Right atrium auricular region (tissue), 2 donors: ENCODE measurements at places on chromosomes 5 and 9. TPM values are rescaled to one million over a fixed set of nuclear protein-coding genes. Genes with fewer than 3 reads are reported as not detected.

Gene INSYN2B
- total RNA-seq = not detected

Gene TMEM252
- total RNA-seq = not detected

Gene LIFR
- 38.9 TPM for total RNA-seq

Gene EIF4EBP3
- 16.8 TPM for total RNA-seq

DNA sequence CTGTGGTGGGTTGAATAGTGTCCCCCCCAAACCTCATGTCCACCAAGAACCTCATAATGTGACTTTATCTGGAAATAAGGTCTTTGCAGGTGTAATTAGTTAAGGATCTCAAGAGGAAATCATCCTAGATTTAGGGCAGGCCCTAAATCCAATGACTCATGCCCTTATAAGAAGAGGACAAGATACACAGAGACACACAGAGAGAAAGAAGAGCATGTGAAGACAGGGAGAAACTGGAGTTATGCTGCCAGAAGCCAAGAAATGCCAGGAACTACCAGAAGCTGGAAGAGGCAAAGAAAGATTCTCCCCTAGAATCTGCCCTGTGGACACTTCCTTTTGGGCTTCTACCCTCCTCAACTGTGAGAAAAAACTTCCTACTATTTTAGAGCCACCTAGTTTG is 8.8 kb downstream of the FAM13B start:
- no peaks in the 10 kb centered on the region for H3K4me1 ChIP-seq
- H3K27me3 ChIP-seq = no peaks in the 10 kb centered on the region
- no peak overlapping the region for H3K27ac ChIP-seq
- peaks cover 16% of the 10 kb centered on the region for H3K36me3 ChIP-seq
- DNase-seq = no peak

DNA sequence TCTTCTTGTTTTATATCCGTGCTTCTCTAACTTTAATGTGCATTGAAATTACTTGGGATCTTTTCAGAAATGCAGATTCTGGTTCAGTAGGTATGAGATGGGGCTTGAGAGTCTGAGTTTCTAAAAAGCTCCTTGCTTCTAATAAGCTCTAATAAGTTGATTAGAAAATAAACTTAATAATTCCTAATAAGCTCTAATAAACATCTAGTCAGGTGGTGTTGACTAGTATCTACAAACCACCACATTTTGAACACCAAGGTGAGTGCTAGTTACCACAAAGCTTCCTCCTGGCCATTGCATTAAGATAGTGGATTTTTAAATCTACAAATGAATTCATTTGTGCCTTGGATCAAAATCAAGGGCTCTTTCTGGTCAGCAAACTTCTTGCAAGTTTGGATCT is 5.3 kb downstream of the TMOD1 start:
- peaks cover 74% of the 10 kb centered on the region for H3K4me1 ChIP-seq
- DNase-seq = no peak
- H3K36me3 ChIP-seq = peaks cover under 1% of the 10 kb centered on the region
- no peak overlapping the region for H3K4me3 ChIP-seq
- H3K27me3 ChIP-seq = no peaks in the 10 kb centered on the region

- no peaks in the 10 kb centered on the region for H3K27me3 ChIP-seq
- DNase-seq = no peak
- H3K36me3 ChIP-seq = no peaks in the 10 kb centered on the region
- peaks cover 33% of the 10 kb centered on the region for H3K4me1 ChIP-seq
Observed at GRCh38 chr5:147479444-147479843, 30.4 kb downstream of the DPYSL3 start.

- peak overlapping the region; percentile 82 for H3K4me3 ChIP-seq
- no peaks in the 10 kb centered on the region for H3K4me1 ChIP-seq
- no peak for DNase-seq
Observed at GRCh38 chr9:121199921-121200320, 1.7 kb downstream of the RAB14 start.

GRCh38 chr5:3599226-3600105 is 3.8 kb downstream of the IRX1 start:
- no peak overlapping the region for H3K4me3 ChIP-seq
- no peaks in the 10 kb centered on the region for H3K4me1 ChIP-seq
- no peaks in the 10 kb centered on the region for H3K36me3 ChIP-seq
- no peak for DNase-seq
